ENCODE measurements at places on chromosomes 2 and 18. TPM values are rescaled to one million over a fixed set of nuclear protein-coding genes. Genes with fewer than 3 reads are reported as not detected.

SH3BP4 gene
- total RNA-seq, result 35.6 TPM

EPHA4 gene
- total RNA-seq, result 27.3 TPM

LBX2 gene
- 0.59 TPM for total RNA-seq

FAM228A gene
- total RNA-seq, result 3.2 TPM

COBLL1 gene
- total RNA-seq, result 16.1 TPM

FANCL gene
- total RNA-seq, result 7.4 TPM

EVA1A gene
- 26.7 TPM for total RNA-seq

HOXD13 gene
- total RNA-seq, result not detected
